ENCODE measurements at places on chromosomes 11 and 22.
A peak's percentile ranks its signal among the peaks of the same experiment; 100 is the strongest.

- no peak for DNase-seq
These were observed 11.2 kb downstream of the FOLR1 start for GRCh38 chr11:72203163-72203562.

GRCh38 chr11:117607449-117607848 is 189.6 kb downstream of the DSCAML1 start:
- no peak for DNase-seq

DNA sequence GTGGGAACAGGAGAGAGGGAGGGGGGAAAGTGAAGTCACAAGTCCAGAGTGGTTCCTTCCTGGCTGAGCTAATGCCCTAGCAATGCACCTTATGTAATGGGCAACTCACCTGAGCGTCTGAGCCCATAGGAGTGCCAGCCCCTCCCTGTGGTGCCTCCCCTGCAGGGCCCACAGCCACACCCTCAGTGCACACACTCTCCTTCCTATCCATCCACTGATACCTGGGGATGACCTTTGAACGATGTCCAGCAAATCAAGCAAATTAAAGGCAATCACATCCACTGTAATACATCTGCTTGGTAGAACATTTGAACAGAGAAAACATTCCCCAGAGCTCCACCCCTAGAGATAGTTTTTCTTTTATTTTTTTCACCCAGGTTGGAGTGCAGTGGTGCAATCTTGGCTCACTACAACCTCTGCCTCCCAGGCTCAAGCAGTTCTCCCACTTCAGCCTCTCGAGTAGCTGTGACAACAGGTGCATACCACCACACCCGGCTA is 19.6 kb upstream of the MICAL2 start:
- no peak for DNase-seq

- no peak for DNase-seq
These were observed 42.5 kb upstream of the DEUP1 start for GRCh38 chr11:93288079-93288478.

DNA sequence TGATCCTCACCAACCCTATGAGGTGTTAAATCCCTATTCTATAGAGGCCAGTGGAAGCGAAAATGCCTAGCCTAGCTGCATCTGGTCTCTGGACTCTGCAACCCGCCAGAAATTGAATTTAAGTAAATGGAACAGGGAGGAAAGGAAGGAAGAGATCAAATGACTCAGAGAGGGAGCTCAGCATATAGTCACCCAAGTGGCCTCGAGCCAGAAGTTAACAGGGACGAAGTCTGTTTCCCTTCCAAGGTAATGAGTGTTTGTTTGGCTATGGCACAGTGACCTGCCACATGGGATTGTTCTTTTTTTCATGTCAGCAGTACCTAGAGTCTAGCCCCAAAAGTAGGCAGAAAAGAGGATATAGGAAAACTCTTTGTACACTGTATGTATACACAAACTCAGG is 66.3 kb downstream of the PAK1 start:
- no peak for DNase-seq

DNA sequence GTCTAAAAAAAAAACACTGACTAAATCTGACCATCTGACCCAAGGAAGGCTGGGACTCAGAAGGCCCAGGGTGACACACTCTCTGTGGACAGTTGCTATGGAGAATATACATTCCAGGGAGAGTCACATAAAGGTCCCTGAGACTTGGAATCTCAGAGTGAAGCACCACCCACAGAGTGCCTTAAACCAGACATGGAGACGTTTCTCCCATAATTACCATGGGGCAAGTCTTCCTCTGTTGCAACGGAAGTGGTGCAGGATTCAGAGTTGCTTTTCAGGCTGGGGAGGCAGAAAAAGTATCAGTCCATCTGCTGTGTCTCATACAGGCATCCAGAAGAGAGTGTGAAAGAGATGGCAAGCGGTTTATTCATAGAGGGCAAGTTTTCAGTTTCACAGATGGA is 58.7 kb upstream of the SLN start:
- no peak for DNase-seq

- DNase-seq, result no peak
These were observed 200.1 kb upstream of the CTSC start for GRCh38 chr11:88537613-88538012.

- DNase-seq, result no peak
These were observed 383.9 kb upstream of the FAT3 start for GRCh38 chr11:91840640-91841240.

GRCh38 chr11:76807206-76807875 is 24.2 kb downstream of the TSKU start:
- DNase-seq, result peak; percentile 58

DNA sequence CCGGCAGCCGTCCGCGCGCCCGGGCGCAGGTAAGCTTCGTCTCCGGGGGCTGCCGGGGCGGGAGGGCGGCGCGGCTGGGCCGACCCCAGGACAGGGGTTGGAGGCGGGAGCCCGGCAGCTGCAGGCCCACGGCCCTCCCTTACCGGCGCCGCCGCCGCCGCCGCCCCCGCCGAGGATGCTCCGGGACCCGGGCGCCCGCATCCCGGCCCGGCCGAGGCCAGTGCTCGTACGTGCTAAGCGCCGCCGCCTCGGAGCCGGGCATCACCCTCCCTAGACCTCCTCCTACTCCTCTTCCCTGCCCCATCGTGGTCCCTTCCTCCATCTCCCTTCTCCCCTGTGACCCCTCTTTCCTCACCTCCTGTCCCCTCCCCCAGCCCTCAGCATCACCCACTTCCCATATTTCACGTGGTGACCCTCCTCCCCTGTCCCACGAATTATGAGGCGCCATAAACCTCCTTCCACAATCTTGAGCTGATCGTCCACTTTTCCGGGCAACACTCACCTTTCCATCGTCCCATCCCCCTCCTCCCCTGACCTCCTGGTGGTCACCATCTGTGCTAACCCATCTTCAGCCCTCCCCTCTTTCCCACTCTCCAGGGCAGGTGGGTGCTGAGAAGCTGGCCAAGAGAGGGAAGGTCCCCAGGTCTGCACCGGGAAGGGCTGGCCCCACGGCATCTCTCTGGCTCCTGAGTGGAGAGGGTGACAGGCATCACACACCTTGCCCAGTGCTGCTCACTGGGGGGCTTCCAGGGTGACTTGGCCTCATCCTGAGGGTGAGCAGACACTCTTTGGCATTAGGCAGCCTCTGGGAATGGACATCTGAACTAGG is 612 bp downstream of the ASPHD2 start:
- no peak for DNase-seq

DNA sequence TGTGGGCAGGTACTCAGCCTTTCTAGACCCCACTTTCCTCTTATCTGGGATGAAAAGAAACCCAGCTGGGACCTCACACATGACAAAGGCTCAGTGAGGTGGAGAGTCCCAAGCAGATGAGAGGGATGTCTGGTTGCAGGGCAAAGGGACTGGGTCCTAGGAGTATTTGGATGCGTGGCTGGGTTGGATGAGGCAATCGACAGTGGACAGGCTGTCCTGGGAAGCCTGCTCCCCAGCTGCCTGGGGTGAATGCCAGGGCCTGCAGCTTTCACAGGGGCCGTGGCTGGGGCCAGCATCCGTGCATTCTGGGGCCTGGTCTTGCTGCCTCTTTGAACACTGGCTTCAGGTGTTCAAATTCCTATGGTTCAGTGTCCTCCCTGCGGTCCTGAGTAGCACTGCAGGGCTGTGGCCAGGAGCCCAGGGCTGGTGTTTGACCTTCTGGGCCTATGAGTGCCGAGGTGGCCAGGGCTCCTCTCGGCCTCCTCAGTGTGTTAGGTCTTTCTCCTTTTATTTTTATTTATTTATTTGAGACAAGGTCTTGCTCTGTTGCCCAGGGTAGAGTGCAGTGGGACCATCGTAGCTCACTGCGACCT is 65.3 kb downstream of the MCM5 start:
- no peak for DNase-seq

- DNase-seq, result no peak
These were observed 37.5 kb downstream of the C11orf91 start for GRCh38 chr11:33663121-33663520.

- DNase-seq, result no peak
These were observed 23.2 kb downstream of the RTN4R start for GRCh38 chr22:20244691-20245576.

GRCh38 chr11:26599425-26599824 is 27.4 kb upstream of the MUC15 start:
- DNase-seq, result no peak

DNA sequence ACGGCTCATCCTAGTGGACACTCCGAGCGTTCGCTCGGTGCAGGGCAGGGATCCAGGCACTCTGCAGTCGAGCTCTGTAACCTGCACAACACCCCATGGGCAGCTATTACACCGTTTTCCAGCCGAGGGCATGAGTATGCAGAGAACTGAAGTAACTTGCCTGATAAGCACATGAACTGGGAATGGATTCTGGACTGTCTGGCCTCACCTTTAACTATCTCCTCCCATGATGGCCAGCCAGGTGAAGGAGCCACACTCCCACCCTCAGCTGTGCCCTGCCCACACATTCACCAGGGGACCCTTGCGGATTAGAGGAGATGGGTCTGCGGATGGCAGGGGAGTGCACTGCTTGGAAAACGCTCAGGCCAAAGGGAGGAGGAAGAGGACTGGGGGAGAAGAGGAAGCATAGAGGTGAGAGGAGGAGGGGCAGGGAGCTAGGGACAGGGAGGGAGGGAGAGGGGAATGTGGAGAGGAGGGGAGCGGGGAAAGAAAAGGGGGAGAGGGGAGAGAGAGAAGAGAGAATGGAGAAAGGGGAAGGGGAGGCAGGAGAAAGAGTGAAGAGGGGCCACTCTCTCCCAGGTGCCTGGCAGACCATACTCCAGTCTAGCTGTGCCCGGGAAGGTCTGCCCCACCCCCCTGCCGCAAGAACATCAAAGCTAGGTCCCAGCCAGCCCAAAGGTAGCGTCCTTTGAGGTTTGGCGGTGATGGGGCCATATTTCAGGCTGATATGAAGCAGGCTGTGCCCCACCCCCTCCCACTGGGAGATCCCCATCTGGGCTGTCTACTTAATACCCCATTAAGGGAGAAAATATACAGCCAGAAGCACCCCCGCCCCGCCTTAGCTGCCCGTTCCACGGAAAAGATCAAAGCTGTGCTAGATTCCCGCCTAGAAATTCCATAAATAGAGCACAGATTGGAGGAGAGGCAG is 33.2 kb upstream of the TCF20 start:
- no peak for DNase-seq

DNA sequence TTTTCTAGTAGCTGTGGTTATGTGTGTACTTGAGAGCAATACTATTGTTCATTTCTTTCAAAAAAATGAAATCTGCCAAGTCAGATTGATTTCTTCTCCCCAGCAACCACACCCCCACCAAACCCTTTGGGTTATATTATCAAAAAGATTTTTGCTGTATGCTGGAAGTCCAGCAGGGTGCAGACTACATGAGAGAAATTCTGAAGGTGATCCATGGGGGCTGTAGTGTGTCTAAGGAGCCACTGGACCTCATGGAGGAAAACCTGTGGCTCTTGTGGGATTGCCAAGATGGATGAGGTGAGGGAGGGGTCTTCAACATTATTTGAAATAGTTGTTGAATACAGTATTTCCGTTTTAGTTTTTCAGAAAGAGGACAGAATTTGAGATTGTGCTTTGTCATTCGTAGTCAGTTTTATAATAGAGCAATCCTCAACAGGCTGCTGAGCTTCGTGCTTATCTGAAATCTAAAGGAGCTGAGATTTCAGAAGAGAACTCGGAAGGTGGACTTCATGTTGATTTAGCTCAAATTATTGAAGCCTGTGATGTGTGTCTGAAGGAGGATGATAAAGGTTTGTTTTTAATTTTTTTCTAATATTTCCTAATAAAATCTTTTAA is 3.1 kb downstream of the EIF3M start:
- DNase-seq, result no peak

- DNase-seq, result no peak
These were observed 28.4 kb upstream of the RFPL3 start for GRCh38 chr22:32329202-32329645.

DNA sequence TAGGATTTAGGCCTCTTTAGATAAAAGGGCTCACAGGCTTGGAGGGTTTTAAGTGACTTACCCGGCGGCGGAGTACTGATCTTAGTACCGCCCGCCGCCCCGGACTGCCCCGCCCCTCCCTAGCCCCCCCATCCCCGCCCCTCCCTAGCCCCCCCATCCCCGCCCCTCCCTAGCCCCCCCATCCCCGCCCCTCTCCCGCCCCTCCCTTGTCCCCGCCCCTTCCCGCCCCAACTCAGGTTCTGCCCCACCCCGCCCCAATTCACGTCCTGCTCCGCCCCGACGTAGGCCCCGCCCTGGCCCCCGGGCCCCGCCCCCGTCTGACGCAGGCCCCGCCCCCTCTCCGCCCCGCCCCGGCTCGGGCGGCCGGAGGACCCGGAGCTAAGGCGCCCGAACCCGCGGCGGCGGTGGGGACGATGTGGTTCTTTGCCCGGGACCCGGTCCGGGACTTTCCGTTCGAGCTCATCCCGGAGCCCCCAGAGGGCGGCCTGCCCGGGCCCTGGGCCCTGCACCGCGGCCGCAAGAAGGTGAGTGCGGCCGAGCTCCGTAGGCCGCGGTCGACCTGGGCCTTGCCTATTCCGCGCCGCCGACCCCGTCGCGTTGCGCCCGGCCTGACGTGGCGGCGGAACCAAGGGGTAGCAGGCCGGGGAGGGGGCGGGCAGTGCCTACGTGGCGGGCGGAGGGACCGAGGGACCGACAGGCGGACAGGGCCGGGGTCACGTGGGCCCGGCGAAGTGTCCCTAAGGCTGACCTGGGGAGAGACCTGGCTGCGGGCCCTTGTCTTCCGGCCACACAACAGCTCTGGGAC is at the start of gene SCYL1:
SCYL1 (plus strand) TSS at position 343 of the 805 bp plus-strand sequence; CDS start at position 414, 71 bp downstream.
- DNase-seq, result peak; percentile 72

DNA sequence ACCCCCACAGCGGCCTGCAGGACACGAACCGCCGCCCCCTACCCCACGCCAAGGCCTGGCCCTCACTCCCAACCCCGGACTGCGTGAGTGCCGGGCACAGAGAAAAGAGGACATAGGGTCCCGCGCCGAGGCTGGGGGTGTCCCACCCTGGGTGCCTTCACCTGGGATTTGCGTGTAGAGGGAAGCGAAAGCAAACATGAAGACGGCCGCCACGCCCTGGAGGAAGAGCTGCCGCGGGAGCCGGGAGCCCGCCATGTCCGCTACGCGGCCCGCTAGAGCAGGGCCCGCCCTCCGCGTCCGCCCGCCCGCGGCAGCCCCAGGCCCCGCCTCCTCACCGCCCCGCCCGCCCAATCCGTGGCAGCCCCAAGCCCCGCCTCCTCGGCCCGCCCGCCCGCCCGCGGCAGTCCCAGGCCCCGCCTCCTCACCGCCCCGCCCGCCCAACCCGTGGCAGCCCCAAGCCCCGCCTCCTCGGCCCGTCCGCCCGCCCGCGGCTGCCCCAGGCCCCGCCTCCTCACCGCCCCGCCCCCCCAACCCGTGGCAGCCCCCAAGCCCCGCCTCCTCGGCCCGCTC is at the start of gene LMF2:
LMF2 (minus strand) TSS at position 282 of the 570 bp plus-strand sequence; CDS start at position 255, 27 bp downstream.
- peak; percentile 92 for DNase-seq

Measured in stimulated activated CD4-positive, alpha-beta T cell treated with anti-CD3 and anti-CD28 coated beads, Interleukin-1b, Interleukin-23, amount 100 ng/mL, for 1 hour (primary cell).